Epithelial cell of umbilical artery (primary cell): ENCODE measurements at places on chromosomes 7 and 10. TPM values are rescaled to one million over a fixed set of nuclear protein-coding genes. Genes with fewer than 3 reads are reported as not detected.

LRRTM3 gene
- total RNA-seq, result not detected in 2 replicates

PRRT4 gene
- 0.32 TPM in 1 of 2 replicates, not detected in the other for total RNA-seq

XRCC2 gene
- total RNA-seq, result 4.4 and 4.5 TPM in 2 replicates

PTPRZ1 gene
- not detected in 2 replicates for total RNA-seq

PALD1 gene
- total RNA-seq, result 5.2 and 8.1 TPM in 2 replicates

PHKG1 gene
- not detected in 2 replicates for total RNA-seq

RELN gene
- 1.2 and 1.6 TPM in 2 replicates for total RNA-seq

TYW1B gene
- total RNA-seq, result 2.1 and 4.2 TPM in 2 replicates

LLCFC1 gene
- total RNA-seq, result not detected in 2 replicates

VENTX gene
- not detected in 2 replicates for total RNA-seq

ANKRD61 gene
- total RNA-seq, result 0.32 TPM in 1 of 2 replicates, not detected in the other

LIPN gene
- not detected in 2 replicates for total RNA-seq

ITPRID1 gene
- not detected in 2 replicates for total RNA-seq

AOAH gene
- total RNA-seq, result 1.1 TPM in 1 of 2 replicates, not detected in the other

PNLIPRP2 gene
- not detected in 2 replicates for total RNA-seq

SKIDA1 gene
- total RNA-seq, result 0.32 and 0.46 TPM in 2 replicates

MMD2 gene
- total RNA-seq, result not detected in 2 replicates

BEND7 gene
- 5.8 and 7.8 TPM in 2 replicates for total RNA-seq

ATRNL1 gene
- total RNA-seq, result under 0.01 TPM in 1 of 2 replicates, not detected in the other

PRKG1 gene
- total RNA-seq, result 1.1 and 1.6 TPM in 2 replicates

RBM33 gene
- 15.3 and 27.8 TPM in 2 replicates for total RNA-seq

NPFFR1 gene
- not detected in 2 replicates for total RNA-seq

COL13A1 gene
- 15.6 and 37.2 TPM in 2 replicates for total RNA-seq

TEX36 gene
- total RNA-seq, result not detected in 2 replicates

DMBT1 gene
- under 0.01 TPM in 1 of 2 replicates, not detected in the other for total RNA-seq

AKR1E2 gene
- 18.8 and 26.1 TPM in 2 replicates for total RNA-seq

PPP1R9A gene
- total RNA-seq, result 1.6 and 4.0 TPM in 2 replicates

GCK gene
- total RNA-seq, result 0.15 and 1.3 TPM in 2 replicates

FGL2 gene
- under 0.01 and 0.76 TPM in 2 replicates for total RNA-seq

TECPR1 gene
- 49.7 and 51.4 TPM in 2 replicates for total RNA-seq

SPAG6 gene
- total RNA-seq, result not detected in 2 replicates

TMEM120A gene
- total RNA-seq, result 27.2 and 31.8 TPM in 2 replicates

GPR158 gene
- total RNA-seq, result under 0.01 TPM in 1 of 2 replicates, not detected in the other

KIF11 gene
- 26.0 and 37.4 TPM in 2 replicates for total RNA-seq

PDGFA gene
- total RNA-seq, result 76.7 and 91.9 TPM in 2 replicates

PAXIP1 gene
- total RNA-seq, result 6.8 and 8.7 TPM in 2 replicates

TMEM229A gene
- not detected in 2 replicates for total RNA-seq

NPC1L1 gene
- total RNA-seq, result not detected in 2 replicates

CTNNA3 gene
- not detected in 2 replicates for total RNA-seq

DRGX gene
- total RNA-seq, result not detected in 2 replicates

C10orf67 gene
- under 0.01 TPM in 1 of 2 replicates, not detected in the other for total RNA-seq

SGPL1 gene
- 14.0 and 18.4 TPM in 2 replicates for total RNA-seq

SPDYE2 gene
- not detected in 2 replicates for total RNA-seq

ENKUR gene
- not detected in 2 replicates for total RNA-seq

DPCD gene
- 62.0 and 67.6 TPM in 2 replicates for total RNA-seq

PVRIG gene
- not detected in 2 replicates for total RNA-seq
